NCI-H187 treated with DMSO at 0.1 percent for 48 hours (cell line): ENCODE measurements at places on chromosomes 4 and X.

DNA sequence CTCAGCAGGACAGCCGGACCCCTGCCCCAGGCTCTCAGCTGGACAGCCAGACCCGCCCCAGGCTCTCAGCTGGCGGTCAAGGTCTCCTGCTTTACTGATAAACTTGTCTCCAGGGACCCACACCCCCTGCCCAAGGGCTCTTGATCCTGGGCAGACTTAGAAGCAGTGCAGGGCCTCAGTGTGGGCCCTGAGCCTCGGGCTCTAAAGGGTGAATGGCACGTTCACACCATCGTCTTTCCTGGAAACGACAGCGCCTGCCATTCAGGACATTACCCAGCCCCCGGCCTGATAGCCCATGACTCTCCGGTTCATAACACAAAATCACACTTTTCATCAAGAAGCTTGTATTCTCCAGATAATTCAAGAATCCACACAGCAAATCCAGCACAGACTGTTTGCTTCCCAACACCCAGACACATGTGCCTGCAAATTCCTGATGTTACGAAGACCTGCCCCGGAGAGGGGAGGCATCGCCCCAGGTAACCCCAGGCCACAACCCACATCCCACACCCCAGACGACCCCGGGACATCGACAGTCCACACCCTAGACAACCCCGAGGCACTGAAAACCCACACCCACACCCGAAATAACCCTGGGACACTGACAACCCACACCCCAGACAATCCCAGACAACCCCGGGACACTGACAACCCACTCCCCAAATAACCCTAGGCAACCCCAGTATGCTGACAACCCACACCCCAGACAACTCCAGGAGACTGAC, 136.8 kb downstream of the FAM53A start:
- no peak for DNase-seq

DNA sequence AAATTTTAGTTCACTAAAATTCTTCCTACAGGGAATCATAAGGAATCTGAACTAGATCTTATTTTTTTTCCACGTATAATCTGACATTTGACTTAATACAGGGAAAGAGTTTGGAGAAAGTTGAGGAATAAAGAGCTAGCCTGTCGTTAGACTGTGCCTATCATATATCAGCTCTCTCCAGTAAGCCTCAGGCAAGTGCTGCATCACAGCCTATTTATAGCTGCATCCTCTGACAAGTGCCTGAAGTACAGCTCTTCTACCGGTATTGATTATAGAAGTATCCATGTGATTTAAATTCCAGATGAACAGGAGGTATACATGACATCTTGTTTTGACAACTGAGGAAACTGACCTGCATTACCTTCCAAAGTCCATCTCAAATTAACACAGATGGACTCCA, 248.9 kb downstream of the TLL1 start:
- no peak for DNase-seq

DNA sequence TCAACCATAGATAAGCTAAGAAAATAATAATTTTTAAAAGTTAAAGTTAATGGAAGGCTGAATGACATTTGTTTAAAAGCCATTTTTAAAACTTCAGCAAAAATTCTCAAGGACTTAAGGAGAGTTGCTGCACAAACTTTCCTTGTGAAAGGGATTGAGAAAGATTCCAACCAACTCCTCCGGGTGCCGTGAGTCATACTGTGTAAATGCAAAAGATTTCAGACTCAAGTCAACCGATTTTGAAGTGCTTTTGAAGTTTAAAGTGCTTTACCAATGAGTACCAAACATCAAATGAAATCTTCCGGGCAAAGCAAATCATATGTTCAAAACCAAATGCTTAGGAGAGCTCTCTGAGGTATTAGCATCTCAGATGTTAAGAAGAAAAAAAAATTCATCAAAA, 31.4 kb downstream of the VCX2 start:
- DNase-seq = peak; percentile 0

GRCh38 chrX:44568196-44568595, 25.5 kb upstream of the FUNDC1 start:
- no peak for DNase-seq

DNA sequence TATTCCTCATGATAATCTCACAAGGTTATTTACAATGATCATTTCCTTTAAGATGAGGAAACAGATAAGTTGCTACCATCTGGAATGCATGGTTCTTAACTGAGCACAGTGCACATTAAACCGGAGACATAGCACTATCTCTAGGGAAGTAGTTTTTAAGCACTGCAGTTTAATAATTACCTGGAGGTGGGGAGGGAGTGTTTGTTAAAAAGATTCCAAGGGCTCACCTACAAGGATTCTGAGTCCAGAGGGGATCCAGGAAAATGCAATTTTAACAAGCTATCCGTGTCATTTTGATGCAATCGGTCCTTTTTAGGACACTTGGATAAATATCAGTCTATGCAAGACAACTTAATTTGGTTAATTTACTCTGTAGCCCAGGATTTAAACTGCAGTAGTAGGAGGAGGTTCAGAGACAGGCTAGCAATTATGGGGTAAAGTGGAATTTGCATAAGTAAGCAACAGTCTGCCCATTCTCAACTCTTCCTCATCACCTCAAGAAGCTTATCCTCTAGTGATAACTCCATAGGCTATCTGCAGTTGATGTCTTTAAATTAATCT, 2.8 kb upstream of the PDLIM5 start:
- no peak for DNase-seq

GRCh38 chr4:80268081-80268823, 1.8 kb downstream of the FGF5 start:
- DNase-seq = no peak

DNA sequence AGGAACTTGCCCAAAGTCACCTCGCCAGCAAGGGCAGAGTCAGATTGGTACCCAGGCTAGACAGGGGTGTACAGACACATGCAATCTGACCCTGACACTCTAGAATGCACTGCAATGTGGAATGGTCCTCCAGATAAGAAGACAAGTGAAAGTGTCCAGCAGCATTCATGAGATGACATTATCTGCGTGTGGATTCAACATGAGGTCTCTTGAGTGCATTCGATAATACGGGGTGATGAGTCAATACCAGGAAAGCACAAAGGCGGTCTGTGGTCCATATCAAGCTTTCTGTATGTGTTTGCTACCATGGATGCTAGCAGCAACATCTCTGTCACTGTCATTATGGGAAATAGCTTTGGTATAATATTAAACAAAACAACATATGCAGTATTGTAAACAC, 6.8 kb upstream of the XAGE3 start:
- no peak for DNase-seq

- DNase-seq = no peak
Observed at GRCh38 chr4:26763063-26763462, 97.6 kb upstream of the STIM2 start.

DNA sequence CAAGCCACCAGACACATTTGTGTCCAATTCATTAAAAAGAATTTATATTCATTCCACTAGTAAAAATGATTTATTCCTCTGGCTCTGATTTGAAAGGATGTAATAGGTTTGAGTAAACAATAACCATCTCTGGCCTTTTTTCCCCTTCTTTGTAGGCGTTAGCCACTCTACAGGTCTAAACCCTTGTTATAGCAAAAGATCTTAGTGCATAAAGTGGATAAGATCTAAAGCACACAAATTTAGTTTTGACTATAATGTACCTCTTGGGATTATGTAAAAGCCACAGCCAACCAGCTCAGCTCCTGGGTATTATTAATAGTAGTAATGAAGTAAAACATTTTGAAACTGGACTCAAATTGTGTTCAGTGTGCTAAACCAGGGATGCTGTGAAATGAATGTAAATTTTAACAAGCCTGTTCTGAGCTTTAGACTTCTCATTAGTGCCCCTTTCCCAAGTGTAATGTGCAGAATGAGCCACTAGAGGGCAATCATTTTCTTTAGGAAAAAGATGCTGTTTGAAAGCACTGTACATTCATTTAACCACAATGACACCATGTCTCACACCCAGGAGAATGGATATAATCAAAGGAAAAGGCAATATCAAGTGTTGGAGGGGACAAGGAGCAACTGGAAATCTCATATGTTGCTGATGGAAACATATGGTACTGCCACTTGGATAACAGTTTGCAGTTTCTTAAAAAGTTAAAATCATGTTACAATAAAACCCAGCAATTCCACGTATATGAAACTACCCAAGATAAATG, 69.7 kb downstream of the KLHL8 start:
- peak; percentile 46 for DNase-seq

DNA sequence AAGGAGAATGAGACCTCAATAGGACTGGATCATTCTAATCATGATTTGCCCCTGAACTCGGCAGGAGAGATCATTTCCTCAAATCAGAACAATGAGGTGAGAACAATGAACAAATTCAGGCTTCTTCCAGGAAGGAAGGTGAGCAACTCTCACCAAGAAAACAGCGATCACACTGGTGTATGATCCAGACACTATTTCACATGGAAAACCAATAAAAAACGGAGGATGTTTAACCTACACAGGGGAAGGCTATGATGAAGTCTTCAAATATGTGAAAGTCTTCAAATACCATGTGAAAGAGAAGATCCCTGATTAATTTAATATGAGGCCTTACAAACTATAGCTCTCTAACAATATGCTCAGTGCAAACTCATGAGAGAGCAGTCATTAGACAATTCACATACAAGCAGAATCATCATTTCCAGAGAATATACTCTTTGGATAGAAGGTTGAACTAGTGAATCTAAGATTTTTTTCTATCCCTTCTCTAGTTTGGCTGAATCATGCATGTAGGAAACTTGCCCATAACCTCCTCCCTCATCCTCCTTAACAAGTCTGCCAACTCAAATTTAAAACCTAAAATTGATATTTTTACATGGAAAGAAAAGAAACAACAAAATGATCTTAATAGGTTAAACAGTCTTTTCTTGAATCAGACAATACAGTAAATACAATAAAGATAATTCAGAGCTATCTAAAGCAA, 122.5 kb downstream of the ADAMTS3 start:
- no peak for DNase-seq

DNA sequence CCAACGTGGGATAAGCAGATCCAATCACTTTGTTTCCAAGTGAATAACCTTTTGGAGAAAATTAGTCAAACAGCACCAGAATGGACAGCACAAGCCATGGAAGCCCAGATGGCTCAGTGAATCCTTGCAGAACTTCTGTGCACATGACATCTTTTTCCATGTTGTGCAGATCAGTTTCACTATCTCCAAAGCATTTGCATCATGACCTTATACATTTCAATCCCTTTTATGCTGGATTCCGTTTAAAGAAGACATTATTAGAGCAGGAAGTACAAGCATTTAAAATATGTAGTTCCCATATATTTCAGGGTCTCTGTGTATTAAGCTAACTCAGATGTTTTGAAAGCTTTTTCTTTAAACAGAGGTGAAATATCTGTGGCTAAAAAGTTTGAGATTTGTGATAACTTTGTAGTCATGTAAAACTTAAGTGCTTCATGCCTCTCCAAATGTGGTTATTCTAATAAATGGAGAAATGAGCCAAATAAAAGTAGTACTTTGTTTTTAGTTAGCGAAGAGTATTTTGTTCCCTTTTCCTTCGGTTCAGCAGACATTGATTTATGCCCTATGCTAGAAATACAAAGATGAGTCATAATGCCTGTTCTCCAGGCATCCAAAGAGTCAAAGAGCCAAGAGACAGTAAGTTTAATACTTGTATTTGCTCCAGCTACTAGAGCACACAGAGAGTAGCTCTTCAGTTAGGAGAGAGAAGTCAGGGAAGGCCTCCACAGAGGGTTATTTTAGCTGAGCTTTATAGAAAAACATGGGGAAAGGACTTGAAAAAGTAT, 39.0 kb downstream of the PLAC8 start:
- no peak for DNase-seq

GRCh38 chrX:24202465-24203031, 53.0 kb downstream of the ZFX start:
- DNase-seq = no peak

DNA sequence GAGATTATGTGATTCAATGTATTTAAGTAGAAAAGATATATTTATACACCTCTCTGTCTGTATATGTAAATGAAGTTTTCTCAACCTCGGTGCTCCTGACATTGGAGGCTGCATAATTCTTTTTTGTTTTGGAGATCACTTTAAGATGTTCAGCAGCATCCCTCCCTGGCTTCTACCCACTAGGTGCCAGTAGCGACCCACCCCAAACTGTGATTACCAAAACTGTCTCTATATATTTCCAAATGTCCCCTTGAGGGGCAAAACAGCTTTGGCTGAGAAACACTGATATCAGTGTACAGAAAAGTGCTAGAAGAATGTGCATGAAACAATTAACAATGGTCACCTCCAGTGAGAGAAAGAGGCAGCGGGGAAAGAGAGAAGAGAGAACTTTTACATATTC, 51.2 kb downstream of the DCX start:
- DNase-seq = no peak

DNA sequence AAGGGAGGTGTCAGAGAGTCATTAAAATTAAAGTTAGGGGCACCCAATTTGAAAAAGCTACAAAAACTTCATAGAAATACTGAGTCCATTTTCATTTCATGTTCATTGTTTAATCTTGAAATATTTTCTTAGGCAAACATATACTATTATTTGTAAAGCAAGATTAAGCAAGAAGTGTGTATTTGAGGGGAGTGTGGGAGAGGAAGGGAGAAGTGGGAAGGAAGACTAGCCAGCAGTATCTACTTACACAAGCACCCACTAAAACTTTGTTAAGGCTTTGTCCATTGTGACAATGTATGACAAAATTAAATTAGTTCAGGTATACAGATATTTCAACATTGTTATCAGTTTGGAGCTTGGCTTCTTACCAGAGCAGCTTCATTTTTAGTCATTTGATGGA, 222.9 kb downstream of the ARHGAP24 start:
- no peak for DNase-seq

DNA sequence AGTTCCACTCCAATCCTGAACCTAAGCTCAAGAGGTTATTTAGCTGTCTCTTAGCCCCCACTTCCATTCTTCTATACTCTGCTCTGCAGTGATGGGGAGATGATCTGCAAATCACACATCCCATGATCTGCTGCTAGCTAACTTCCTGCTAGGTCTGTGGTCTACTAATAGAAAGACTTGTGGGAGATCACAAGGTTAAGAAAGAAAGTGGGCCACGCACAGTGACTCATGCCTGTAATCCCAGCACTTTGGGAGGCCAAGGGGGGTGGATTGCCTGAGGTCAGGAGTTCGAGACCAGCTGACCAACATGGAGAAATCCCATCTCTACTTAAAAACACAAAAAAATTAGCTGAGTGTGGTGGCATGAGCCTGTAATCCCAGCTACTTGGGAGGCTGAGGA, 471.1 kb upstream of the NWD2 start:
- no peak for DNase-seq
